ENCODE measurements at places on chromosomes 5 and 9.

- DNase-seq: no peak
Observed at GRCh38 chr5:112355058-112355685, 63.9 kb downstream of the EPB41L4A start.

DNA sequence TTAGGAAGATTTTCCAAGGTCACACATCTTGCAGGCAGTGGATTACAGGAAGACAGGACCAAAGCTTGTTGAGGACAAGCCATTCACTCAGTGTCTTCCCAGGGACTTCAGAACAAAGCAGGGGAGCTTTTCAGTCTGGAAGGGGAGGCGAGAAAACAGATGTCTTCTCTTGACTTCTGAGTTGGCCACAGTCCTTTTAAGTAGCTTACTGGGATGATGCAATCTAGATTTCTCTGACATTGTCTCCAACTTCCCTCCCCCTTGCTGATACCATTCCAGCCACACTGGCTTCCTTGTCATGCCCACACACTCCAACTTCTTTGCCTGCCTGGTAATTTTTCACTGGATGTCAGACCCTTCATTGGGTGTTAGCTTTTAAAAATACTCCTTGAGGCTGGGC, 174.2 kb upstream of the TBC1D2 start:
- DNase-seq: no peak

- no peak for DNase-seq
Observed at GRCh38 chr5:151028717-151029116, 8.3 kb downstream of the GPX3 start.

DNA sequence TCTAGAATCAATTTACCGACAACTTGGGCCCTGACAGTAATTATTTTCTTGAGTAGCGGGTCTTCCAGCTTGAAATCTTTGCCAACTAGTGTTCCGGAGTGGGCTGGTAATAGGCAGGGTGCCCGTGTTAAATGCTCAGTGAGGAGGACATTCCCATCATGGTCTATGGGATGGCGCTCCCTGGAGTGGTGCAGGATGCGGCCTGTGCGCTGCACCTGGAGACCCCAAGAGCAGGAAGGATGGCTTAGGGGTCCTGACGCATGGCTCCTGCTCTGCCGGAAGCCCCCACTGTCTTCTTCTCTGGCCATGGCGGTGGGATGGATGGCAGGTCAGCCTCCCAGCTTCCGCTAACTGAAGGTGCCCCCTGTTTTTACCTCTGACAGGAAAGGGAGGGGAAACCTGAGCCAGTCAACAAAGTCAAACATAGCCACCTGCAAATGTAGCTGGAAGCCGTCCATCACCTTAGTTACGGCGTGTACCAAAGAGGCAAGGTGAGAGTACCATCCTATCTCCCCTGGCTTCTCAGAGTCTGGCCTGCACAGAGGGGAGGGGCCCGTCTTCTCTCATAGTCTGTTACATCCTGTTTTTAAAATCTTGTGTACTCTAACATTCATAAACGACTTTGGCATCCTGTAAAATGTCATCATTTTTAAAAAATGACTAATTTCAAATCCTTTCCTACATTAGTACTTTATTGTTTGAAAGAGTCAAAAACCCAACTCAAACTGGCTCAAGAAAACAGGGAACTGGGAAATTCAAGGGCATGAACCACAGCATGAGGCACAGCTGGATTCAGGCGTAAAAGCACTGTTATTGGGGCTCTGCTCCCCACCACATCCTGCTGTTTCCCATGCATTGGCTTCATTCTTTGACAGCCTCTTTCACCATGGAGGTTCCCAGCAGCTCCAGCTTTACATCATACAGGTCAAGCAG, 28.5 kb upstream of the UNC5A start:
- DNase-seq: no peak

GRCh38 chr9:136762915-136763648, 1.2 kb downstream of the LCN15 start:
- no peak for DNase-seq

DNA sequence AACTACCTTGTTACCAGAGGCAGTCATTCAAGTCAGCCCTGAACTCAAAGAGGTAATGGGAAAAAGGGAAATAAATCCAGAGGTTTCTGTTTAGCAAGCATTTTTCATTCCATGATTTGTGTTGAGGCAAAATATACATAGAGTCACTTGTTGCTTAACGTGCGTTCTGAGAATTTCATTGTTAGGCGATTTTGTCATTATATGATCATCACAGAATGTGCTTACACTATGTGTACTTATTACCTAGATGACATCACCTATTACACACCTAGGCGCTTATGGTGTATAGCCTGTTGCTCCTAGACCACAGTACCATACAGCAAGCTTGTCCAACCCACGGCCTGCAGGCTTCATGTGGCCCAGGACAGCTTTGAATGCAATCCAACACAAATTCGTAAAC, 36.2 kb downstream of the NUP214 start:
- DNase-seq: no peak

- DNase-seq: no peak
Observed at GRCh38 chr5:158364367-158364766, 505.4 kb upstream of the CLINT1 start.

DNA sequence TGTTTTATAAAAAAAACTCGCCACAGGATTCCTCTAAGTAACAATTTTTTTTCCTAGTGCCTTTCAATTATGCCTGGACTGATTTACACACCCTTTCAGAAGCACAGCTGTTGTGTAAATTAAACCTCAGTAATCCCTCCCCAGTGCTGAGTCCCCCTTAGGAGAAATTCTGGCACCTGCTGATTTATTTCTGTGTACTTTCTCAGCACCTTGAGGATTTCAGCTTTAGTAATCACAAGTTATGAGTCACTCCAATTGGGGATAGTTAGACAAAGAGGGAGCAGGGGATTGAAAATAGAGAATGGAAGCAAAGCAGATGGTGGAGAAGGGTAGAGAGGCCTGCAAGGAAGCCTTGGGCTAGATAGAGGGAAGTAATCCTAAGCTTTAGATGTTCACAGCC, 171.7 kb downstream of the TTLL11 start:
- DNase-seq: no peak

DNA sequence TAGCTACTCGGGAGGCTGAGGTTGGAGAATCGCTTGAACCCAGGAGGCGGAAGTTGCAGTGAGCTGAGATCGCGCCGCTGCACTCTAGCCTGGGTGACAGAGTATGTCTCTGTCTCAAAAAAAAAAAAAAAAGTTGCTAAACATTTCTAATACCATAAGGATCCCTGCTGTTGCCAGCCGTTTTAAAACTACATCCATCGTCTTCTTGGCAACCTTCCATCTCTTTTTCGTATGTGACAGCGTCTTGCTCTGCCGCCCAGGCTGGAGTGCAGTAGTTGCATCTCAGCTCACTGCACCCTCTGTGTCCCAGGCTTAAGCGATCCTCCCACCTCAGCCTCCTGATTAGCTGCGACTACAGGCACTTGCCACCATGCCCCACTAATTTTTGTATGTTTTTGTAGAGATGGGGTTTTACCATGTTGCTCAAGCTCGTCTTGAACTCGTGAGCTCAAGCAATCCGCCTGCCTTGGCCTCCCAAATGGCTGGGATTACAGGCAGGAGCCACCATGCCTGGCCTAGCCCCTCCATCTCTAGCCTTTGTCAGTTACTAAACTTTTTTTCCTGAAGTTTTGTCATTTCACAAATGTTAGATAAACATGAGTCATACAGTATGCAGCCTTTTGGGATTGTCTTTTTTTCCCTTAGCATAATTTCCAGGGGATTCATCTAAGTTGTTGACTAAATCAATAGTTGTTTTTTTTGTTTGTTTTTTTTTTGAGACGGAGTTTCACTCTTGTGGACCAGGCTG, 13.5 kb downstream of the NSD1 start:
- DNase-seq: no peak

GRCh38 chr9:129289883-129290282, 111.8 kb upstream of the IER5L start:
- DNase-seq: no peak

GRCh38 chr5:110757118-110757729, 18.4 kb downstream of the SLC25A46 start:
- DNase-seq: no peak

GRCh38 chr9:21708260-21708711, 94.2 kb upstream of the MTAP start:
- no peak for DNase-seq

- no peak for DNase-seq
Observed at GRCh38 chr9:109771087-109771486, 8.9 kb upstream of the PALM2AKAP2 start.

DNA sequence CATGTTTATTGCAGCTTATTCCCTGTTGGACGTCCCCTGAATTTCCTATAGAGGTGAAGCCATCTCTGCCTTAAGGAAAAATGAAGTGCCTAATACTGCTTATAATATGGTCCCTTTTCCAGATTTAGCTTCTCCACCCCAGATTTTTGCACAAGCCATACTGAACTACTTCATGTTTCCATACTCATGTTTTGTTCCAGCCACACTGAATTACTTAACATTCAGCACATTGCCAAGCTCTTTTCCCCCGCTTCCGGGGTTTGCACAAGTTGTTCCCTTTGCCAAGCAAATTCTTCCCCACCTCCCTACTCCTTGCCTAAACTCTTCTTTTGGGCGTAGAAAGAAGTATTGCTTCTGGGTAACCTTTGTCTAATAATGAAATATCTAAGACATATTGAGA, 1.7 kb upstream of the CNTRL start:
- peak; percentile 49 for DNase-seq

DNA sequence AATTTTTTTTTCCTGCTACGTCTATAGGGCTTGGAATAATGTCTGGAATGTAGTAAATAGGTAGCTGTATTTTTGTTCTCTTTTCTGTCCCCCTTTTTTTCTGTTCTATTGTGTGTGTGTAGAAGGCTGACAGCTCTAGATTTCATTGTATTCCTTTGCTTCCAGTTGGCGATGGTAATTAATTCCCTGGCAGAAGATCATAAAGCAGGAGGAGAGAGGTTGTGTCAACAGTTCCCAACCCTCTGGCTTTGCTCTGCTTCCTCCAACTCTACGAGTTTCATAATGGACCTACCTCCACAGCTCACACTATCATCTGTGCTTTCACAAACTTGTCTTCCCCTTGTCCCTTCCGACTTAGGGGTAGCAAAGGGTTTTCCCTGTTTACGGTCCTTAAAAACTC, 117.9 kb upstream of the CDH18 start:
- no peak for DNase-seq

DNA sequence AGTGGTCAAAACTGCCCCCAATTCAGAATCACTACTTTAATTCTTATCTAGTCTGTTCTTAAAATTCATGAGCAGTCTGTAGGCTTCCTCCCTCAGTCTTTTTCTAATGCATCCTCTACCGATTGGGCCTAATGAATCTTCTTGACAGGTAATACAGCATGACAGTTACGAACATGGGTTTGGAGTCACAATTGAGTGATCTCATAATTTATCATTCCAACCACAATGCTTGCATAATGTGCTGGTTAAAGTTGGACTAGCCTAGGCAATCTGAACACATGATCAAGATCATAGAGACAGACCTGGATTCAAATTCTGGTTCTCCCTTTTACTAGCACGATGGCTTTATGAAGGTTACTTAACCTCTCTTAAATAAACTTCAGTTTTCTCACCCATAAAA, 33.1 kb upstream of the SETD9 start:
- DNase-seq: no peak

DNA sequence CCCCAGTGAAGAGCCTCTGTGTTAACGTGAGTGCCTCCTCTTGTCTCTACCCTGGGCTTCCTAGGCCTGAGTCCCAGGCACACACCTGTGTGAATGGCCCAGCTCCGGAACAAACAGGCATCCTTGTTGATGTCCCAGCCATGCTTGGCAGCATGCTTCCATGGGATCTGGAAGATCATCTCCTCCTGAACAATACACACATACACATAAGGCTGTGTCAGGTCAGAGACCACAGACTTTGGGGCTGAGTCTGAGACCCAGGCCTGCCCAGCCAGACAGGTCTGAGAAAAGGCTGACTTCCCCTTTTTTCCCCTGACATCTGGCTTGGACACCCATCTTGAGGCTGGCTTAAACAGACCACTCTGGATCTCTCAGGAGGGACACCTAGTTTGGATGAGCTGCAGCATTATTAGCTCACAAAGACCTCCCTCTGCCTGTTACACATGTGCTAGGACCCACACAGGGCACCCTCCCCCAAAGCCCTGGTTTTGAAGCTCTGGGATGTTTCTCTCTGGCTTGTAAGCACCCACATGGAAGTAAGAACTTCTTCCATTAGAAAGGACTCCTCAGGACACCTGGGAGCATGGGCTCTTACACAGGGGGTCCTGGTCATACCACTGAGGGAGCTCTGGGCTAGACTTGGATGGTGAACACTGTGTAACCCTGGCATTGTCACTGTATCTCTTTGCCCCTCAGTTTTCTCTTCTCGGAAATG, 2.6 kb downstream of the IRF1 start:
- no peak for DNase-seq

DNA sequence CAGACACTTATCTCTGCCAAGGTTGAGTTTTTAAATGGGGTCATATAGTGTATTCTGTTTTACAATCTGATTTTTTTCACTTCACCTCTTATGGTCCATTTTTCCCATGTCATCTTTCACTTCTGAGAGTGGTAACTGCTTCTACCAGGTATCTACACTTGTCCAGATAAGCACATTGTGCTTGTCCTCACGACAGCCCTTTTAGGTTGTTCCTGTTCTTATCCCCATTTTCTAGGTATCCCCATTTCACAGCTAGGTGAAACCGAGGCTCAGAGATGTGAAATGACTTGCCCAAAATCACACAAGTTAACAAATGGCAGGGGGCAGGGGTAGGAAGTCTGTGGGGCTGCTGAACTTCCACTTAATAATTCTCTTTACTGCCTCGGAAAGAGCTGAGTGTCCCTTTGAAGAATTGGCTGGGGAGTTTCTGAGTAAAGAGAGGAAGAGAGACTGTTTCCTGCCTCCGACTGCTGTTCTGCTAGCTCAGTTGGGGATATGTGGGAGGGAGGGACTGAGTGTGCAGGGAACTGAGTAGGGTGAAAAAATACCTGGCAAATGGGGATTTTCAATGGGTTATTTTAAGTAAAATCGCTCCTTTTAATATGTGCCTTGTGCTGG, 255.4 kb downstream of the GRIA1 start:
- no peak for DNase-seq

- no peak for DNase-seq
Observed at GRCh38 chr9:28407351-28407750, 834.1 kb upstream of the C9orf72 start.

- DNase-seq: no peak
Observed at GRCh38 chr9:38347946-38348345, 44.6 kb upstream of the ALDH1B1 start.

- DNase-seq: no peak
Observed at GRCh38 chr9:96340707-96341106, 38.7 kb upstream of the HSD17B3 start.

- DNase-seq: no peak
Observed at GRCh38 chr5:150195736-150196485, 6.0 kb downstream of the SLC6A7 start.

DNA sequence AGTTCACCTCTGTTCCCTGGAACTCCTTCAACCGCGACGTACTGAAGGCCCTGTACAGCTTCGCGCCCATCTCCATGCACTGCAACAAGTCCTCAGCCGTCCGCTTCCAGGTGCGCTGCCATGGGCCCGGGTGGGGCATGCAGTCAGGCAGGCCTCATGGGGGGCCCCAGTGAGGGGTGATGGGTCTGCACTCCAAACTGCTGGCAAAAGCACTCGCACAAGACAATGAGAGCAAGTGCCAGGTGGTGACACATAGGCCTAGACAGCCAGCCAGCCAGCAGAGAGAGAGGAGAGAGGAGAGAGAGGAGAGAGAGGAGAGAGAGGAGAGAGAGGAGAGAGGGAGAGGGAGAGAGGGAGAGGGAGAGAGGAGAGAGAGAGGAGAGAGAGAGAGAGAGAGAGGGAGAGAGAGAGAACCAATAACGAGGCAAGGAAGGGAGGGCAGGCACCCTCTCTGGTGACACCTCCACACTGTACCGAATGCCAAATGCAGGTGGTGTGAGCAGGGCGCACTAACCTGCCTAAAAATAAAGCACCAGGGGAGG, 21.0 kb downstream of the DBH start:
- DNase-seq: no peak

GRCh38 chr9:89786655-89787054, 181.8 kb downstream of the GADD45G start:
- DNase-seq: no peak

All from Right ventricle myocardium superior (tissue), 1 donor.